ENCODE measurements at places on chromosomes 5 and 9.

GRCh38 chr9:3863686-3864085 is 337.9 kb upstream of the RFX3 start:
- no peak for DNase-seq

DNA sequence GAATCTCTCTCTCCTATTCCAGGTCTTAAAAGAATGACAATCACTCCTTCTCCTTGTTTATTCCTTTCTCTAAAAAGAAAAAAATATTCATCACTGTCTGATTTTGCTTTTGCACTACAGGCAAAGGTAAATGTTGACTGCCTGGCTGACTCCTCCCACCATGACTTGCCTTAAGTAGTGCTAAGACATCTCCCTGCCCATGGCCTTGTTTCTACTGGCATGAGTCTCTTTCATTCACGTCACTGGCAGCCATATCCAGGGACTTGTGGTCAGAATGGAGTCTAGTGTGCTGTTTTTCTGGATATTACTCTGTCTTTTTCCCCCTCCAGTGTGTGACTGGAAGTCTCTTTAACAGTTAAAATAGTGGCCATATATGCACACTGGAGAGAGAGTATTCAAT is 522.9 kb upstream of the DAB2 start:
- DNase-seq: no peak

- DNase-seq: no peak
Observed at GRCh38 chr9:109923806-109924205, 143.8 kb downstream of the PALM2AKAP2 start.

GRCh38 chr5:73388306-73388684 is 60.3 kb downstream of the FOXD1 start:
- DNase-seq: no peak

DNA sequence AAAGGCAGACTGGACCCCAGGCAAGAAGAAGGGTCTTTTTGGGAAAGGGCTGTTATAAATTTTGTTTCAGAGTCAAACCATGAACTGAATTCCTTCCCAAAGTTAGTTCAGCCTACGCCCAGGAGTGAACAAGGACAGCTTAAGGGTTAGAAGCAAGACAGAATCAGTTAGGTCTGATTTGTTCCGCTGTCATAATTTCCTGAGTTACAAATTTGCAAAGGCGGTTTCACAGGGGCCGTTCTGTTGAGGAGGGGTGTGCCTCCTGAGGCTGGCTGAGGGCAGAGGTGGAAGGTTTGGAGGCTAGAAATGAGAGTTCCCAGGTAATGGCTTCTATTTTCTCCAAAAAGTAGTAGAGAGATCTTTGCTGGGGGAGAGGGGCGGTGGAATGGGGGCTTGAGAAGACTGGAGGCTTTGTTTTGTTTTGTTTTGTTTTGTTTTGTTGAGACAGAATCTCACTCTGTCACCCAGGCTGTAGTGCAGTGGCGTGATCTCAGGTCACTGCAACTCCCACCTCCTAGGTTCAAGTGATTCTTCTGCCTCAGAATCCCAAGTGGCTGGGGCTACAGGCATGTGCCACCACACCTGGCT is 4.1 kb upstream of the CERCAM start:
- no peak for DNase-seq

GRCh38 chr9:86356871-86357866 is 3.0 kb upstream of the TUT7 start:
- no peak for DNase-seq

- no peak for DNase-seq
Observed at GRCh38 chr5:17143335-17143734, 74.1 kb upstream of the BASP1 start.

DNA sequence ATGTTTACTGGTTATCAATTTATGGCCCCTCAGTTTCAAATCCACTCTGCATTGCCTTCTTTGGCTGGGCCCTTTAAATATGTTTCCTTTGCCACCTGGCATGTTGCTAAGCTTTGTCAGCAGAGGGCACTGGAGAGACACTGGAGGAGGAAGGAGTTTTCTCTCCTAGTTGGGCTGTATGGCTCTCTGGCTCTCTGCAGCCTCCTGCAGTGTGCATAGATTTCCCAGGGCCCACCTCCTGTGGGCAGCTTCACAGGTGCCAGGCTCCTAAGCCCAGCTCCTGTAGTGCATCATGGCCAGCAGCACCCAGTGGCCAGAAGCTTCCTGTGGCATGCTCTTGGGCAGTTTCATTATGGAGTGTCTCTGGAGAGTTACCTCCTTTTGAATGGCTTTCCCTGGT is 23.3 kb downstream of the CAVIN4 start:
- DNase-seq: peak; percentile 9

- no peak for DNase-seq
Observed at GRCh38 chr9:25003686-25004085, 458.0 kb upstream of the IZUMO3 start.

DNA sequence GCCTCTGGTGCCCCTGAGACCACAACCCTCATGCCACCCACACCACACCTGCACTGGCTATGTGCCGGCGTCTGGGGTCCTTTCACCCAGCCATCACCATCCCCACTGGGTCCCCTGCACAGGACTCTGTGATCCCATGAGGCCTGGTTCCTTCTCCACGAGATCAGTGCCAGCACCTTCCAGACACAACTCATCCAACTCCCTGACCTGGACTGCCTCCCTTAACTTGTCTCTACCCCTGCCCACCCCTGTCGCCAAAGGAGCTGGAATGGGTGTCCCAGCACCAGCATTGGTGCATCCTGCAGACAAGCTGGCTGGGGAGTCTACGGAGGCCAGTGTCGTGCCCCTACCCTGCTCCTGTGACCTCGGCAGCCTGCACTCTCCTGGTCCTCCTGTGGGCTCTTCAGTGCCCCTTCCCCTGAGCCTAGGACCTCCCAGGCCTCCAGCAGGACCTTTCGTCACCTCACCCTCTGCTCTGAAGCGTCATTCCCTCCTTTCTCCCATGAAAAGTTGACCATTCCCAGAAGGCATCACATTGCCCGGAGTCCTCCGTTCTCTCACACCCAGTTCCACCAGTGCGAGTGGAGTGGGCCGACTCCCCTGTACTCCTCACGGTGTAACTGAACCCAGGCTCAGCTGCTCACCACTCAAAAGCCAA is 87.7 kb downstream of the NSUN2 start:
- DNase-seq: no peak

GRCh38 chr9:108041551-108041950 is 552.0 kb upstream of the KLF4 start:
- no peak for DNase-seq

DNA sequence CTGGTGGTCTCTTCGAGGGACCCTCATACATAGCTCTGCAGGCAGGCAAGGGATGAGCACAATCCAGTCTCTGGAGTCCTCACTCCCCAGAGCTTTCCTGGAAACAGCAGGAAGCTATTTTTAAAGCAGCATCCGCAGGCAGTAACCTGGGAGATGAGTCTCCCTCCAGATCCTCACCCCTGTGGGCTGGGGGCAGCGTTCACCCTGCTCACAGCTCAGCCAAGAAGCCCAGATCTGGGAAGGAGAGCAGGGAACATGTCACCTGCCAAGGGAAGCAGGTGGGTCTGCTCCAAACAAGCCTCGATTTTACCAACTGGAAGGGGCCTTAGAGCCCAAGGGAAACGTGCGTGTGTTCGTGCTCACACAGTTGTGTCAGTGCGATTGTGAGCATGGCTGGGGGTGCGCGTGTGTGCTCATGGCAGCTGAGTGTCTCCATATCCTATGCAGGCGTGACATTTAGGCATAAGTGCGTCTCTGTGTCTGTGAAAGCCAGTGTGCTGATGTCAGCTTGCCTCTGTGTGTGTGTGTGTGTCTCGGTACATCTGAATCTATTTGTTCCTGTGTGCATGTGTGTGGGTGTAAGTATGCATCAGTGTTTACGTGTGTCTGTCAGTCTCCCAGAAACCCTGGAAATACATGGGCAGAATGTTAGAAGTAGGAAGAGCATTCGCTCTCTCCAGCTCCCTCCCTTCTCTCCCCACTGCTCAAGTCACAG is 40.6 kb upstream of the CPLX2 start:
- no peak for DNase-seq

DNA sequence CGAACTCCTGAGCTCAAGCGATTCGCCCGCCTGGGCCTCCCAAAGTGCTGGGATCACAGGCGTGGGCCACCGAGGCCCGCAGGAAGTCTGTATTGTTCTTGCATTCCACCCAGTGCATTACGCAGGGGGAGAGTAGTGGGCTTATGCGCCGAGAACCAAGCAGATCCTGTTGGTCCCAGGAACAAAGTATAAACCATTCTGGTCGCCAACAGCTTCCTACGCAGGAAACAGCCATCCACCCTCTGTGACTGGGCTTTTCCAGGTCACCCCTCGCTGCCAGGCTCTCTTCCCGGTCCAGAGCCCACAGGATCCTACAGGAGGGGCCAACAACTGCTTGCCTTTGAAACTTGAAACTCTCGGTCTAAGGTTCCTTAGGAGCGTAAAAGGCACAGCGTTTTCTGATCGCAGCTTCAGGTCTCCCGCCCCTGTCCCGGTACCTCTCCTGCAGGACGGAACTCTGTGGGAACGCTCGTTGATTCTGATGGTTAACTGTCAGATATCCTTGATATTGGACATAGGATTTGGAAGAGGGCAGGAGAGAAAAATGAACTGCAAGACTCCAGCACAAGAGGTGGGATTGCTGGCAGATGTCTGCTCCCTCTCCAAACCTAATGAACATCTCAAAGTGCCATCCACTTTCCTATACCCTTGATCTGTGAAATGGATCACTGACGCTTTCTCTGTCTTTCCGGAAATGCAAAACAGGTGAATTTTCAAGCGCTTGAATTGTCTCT is 4.2 kb upstream of the ANXA2R start:
- no peak for DNase-seq

- DNase-seq: no peak
Observed at GRCh38 chr9:110514897-110515296, 64.6 kb downstream of the SVEP1 start.

- no peak for DNase-seq
Observed at GRCh38 chr9:114431770-114432169, 44.0 kb upstream of the AKNA start.

GRCh38 chr5:138068742-138069600 is 14.9 kb upstream of the WNT8A start:
- DNase-seq: peak; percentile 58

GRCh38 chr5:124519396-124519795 is 227.0 kb downstream of the ZNF608 start:
- DNase-seq: no peak

DNA sequence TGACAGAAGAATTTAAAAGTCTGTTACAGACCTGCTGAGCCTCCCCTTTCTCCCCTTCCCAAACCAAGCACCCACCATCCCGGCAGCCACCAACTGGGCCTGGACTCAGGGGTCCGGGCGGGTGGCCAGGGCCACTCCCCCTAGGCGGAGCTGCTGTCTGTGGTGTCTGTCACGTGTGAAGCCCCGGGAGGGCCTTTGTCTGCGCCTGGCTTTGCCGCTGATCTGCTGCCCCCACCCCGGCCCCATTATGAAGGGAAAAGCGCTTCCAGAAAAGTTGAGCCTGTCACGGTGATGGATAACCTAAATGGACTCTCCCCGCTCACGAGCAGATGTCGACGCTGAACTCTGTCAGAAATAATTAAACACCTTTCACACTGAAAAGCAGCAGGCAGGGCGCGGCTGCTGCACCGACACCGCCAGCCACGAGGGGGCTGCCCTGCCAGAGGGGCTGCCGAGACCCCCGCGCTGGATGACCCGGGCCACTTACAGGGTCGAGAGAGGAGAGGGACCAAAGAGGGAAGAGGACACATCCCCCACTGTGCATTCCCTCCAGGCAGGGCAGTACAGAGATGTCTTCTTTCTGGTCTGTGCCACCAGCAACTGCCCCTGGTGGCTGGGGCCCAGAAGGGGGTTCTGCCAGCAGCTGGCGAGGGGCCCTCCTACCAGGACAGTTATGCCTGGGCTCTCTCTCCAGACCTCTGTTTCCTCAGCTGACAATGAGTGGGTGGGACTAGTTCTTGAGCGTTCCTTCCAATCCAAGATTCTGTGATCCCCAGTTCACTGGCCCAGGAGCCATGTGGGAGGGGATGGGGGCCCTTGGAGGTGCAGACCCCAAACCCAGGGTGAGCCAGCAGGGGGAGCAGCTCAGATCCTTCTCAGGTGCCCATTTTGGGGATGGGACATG is 36.0 kb upstream of the BARHL1 start:
- DNase-seq: no peak

DNA sequence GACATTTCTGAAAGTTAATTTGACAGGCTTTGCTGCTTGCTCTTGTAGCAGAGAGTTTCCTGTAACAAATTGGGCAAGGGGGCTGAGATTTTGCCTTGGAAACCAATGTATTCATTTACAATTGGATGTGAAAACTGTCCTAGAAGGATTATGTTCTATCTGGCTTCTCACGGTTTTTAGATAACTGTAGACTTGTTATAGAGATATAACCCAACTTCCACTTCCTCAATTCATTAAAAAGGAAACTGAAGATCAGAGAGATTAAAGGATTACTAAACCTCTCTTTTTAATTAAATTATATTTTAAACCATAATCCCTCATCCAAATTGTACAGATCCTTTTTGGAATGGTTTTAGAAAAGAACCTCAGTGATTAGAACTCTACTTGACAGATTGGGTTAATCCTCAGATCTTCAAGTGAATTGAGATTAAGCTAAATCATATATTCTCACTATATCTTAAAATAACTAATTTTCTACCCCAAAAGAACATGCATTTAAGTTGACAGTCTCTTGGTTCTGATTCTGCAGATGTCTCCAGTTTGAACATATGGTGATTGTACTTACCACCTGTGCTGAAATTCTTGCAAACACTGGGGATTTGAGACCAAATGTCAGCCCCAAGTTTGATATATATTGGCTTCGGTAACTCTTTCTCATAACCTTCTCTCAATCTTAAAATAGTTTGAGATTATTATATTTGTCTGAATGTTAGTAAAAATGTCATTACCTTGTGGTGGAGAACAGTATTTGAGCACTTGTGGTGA is 130.1 kb upstream of the C9orf72 start:
- DNase-seq: no peak

GRCh38 chr9:101350285-101350684 is 34.5 kb downstream of the BAAT start:
- DNase-seq: no peak

DNA sequence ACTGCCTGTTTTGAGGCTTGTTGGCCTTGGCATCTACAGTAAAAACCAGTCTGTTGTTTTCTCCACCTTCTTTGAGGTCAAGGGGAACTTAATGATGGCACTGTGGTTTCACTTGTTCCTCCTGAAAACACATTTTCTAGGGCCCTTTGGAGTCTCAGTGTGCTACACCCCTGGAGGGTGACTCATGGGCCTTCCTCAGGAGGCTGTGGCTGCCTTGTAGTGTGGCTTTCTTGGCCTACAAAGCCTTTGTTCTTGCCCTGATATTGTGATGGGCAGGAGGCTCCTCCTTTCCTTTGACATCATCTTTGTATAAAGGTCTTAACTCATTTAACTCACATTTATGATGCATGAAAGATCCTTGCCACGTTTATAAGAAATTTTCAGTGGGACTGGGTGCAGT is 56.3 kb upstream of the GPBP1 start:
- no peak for DNase-seq

- peak; percentile 70 for DNase-seq
Observed at GRCh38 chr5:35924950-35925722, 13.3 kb downstream of the CAPSL start.

Measured in T follicular helper cell (primary cell).